ENCODE measurements at places on chromosomes 4 and X.
A peak's percentile ranks its signal among the peaks of the same experiment; 100 is the strongest.

- DNase-seq: no peak
Measured at GRCh38 chr4:86141161-86141560, 218.7 kb downstream of the MAPK10 start.

DNA sequence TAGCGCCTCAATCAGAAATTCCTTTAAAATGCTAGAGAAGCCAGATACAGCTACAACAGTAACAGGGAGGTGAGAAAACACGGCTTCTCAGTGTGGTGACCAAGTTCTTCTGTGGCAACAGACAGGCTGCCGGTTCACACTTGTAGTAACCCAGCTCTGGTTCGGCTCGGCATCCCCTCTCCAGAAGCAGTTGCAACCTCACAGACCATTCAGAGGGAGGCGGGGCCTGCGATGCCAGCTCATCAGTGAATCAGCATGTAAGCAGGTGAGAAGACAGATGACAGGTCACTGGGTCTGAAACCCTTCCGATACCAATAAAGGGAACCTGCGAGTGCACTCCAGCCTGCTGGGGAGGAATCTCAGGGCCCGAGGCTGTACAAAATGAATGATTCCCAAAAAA is 251.0 kb downstream of the KCNIP4 start:
- no peak for DNase-seq

DNA sequence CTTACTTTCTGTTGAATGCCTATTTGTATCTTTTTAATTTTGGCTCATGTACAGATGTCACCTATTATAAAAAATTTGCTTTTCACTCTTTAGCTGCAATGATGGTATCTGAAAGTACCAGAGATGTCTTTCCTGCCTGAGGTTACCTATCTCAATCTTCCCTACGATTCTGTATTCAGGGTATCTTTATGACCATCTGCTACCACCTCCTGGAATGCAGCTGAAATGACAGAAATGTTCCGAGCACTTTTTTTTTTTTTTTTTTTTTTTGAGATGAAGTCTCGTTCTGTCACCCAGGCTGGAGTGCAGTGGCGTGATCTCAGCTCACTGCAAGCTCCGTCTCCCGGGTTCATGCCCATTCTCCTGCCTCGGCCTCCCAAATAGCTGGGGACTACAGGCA is 136.4 kb downstream of the REPS2 start:
- DNase-seq: no peak

DNA sequence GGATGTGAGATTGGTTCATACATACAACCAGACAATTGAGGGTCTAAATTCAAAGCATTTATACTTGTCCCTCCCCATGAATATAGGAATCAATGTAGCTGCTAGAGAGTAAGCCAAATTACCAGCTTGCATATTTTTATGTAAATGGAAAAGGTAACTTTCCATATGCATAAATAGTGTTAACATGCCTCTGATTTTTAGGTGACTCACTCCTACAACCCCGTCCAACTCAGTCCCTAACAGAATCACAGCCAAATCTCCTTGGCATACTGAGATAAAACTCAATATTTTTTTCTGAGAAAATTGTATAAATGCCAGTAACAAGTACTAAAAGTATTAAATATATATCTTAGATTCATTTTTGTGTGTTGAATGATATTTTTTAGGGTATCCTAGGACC is 67.2 kb downstream of the INPP4B start:
- DNase-seq: no peak

GRCh38 chr4:82770607-82771006 is 28.0 kb downstream of the SCD5 start:
- no peak for DNase-seq

GRCh38 chr4:116664198-116664597 is 421.2 kb downstream of the TRAM1L1 start:
- no peak for DNase-seq

GRCh38 chr4:187118602-187119120 is 395.0 kb upstream of the FAT1 start:
- DNase-seq: no peak

DNA sequence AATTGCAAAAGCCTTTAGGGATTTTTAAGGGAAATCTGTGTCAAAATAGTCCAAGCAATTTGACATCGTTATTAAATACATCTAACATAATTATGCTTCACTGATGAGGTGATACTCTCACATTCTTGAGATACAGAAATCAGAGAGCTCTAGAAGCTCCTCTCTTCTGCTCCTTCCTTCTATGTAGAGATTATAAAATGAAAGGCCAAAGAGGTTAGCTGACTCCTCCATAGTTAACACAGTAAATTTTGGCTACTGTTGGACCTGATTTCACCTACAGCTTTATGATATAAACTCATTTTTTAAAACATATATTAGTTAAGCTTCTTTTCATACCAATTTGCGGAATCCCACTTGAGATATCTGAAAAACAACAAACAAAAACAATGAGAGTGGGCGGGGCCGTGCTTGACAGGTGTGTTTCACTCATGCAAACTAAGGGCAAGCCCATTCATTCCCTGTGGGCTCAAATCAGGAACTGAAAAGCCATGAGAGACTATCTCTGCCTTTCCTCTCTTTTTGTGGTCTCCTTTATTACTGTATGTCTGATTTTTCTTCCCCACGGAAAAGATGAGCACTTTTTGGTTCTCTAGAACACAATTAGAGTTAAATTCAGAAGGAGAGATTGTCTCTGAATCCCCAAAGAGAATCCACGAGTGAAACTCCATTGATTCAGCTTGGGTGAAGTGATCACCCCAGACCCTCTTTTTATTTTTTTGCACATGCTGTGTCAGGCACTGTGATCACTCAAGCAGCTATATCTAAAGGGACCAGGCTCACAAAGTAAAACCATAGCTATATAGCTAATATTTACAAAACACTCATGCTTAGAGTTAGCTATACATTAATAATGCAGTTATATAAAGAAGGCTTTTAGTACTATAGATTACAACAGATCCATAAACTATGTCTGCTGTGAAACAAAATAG is 566.3 kb downstream of the IL15 start:
- DNase-seq: no peak

DNA sequence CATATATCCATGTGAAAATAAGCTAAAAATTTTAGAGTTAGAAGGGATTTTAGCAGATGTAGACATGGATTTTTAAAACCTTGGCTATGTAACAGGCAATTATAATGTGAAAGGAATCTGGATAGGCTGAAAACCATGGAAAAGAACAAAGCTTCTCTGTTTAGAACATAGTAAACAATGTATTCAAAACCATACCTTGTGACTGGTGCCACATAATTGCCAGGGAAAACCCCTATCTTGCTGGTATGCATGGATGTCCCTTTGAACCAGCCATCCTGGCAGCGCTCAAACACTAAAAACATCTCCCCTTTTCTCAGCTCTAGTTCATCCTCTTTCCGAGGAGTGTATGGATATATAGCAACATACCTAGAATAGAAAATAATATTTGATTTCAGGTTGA is 110.6 kb upstream of the CBR4 start:
- no peak for DNase-seq

DNA sequence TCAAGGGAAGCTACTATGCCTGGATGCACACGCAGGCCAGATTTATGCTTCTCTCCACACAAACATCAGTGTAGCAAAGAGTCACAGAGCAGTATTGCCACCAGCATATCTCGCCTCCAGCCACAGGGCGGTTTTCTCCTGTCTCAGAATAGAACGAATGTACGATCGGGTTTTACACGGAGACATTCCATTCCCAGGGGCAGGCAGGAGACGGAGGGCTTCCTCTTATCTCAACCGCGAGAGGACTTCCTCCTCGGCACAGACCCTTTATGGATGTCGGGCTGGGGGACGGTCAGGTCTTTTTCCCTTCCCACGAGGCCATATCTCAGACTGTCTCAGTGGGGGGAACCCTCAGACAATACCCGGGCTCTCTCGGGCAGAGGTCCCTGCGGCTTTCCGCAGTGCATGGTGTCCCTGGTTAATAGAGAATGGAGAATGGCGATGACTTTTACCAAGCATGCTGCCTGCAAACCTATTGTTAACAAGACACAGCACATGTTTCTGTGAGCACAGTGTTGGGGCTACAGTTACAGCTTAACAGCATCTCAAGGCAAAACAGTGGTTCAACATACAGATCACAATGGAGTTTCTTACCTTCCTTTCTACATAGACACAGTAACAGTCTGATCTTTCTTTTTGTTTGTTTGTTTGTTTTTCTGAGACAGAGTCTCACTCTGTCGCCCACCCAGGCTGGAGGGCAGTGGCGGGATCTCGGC is 24.1 kb downstream of the CSF2RA start:
- no peak for DNase-seq

- DNase-seq: no peak
Measured at GRCh38 chr4:11153171-11153750, 275.4 kb downstream of the HS3ST1 start.

DNA sequence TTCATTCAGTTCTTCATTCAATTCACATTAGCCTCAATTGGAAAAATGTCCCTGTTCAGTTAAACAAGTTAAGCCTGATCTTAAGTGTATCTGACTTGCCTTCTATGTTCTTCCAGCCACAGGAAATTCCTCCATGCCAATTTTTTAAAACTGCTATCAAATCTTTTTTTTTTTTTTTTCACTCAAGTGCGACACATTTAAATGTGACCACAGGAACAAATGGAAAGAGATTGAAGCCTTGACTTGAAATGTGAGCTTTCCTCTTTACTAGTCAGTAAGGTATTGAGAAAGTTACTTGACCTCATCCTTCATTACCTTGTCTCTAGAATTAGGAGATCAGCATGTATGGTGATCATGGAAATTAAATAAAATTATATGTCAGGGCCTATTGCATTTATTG is 165.1 kb downstream of the SLIT2 start:
- DNase-seq: no peak

DNA sequence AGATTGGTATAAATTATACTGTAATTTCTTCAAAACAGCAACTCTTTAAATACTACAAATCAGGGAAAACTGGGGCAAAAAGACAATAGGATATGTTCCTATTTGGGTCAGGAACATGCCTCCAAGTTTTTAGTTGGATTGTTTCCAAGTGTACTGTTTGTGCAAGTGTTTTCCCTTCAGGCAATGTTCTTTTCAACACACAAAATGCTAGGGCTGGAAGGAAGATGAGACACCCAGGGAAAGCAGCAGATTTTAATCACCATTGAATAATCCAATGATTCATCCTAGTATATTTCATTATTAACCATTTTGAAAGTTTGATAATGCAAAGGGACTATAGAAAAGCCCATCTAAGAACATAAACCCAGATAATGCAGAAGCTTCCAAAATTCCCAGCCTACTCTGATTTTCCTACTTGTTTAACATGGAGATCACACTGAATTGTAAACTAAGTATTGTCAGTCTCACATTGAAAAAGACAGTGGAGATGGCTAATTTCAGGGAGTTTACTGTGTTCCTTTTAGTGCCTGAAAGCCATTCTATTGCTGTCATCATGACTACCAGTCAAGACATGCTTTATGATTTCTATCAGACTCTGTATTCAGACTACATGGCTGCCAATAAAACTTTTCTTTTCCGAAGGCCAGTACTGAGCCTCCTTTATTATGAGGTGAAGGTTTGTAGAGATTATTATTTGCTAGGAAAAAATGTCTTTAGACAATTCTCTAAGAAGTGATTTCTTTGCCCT is 38.6 kb downstream of the COL4A6 start:
- DNase-seq: no peak

GRCh38 chr4:147596377-147596776 is 20.8 kb upstream of the TMEM184C start:
- no peak for DNase-seq

DNA sequence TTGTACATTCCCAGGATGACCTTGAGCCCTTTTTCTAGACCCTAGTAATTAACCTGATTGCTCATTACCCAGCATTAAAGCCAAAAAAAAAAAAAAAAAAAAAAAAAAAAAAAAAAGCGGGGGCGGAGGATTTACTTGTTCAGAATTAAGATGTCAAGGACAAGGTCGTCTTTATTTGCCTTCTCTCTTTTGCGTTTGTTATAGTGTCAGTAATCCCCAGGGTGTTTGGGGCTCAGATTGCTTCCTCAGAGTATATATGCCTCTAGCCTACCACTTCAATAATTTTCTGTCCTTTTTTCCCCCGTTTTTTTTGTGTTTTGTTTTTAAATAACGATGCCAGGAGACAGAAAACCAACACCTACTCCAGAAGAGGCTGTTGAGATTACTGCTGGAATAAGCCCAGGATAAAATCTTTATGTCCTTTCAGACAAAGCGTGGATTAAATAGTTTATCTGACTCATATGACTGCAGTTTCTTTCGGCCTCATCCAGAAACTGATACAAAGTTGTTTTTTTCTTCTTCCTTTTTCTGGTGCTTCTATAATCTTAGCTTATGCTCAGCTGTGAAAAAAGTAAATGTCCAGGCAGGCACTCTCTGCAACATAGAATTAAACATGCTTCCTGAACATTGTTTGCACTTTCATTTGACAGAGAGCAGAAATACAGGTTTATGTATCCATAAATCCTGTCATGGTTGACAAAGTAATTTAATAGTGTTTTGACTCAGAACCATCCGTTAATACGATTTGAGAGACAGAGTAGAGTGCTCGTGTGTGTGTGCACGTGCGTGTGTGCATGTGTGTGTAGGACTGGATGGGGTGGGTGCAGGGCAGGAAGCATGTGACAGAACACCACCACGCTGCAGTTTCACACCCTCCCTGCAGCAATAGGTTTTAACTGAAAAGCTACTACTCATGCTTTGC is 138.6 kb downstream of the AFF1 start:
- DNase-seq: peak; percentile 58

- DNase-seq: peak; percentile 40
Measured at GRCh38 chr4:99853999-99854398, 37.4 kb downstream of the DAPP1 start.

DNA sequence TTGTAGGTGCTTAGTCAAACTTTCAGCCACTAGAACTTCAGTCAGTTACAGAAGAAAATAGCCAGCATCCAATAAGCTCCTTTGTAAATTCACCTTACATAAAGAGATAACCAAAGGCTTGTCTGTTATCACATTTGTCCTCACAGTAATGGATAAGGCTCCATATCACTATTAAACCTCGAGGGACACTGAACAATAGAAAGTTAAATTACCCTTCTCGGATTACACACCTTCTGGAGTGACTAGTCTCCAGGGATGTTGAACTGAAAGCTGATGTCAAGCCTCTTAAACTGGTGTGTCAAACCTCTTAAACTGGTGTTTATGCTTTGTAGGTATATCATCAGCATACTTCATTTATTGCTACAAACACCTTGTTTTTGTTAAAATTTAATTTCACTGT is 639.0 kb downstream of the CENPC start:
- peak; percentile 27 for DNase-seq

DNA sequence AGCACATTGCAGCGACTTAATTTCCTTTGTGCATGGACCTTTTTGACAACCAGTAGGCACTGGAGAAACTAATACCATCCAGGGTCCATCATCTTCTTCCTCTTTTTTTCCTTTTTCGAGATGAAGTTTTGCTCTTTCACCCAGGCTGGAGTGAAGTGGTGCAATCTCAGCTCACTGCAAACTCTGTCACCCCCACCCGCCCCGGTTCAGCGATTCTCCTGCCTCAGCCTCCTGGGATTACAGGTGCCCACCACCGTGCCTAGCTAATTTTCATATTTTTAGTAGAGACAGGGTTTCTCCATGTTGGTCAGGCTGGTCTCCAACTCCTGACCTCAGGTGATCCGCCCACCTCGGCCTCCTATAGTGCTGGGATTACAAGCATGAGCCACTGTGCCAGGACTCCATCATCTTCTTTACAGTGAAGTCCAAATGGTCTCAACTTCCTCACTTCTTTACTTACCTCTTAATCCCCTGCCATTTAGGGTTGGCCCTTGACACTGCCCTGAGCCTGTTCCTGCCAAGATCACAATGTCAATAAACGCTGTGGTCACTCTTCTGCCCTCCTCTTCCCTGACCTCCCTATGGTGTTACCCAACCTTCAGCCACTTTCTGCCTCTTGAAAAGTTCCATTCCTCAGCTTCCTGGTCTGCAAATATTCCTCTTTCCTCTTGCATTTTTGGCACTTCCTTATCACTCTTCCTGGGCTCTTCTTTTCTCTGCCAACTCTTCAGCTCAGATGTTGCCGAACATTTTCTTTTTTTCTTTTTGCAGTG is 119.8 kb upstream of the SLC34A2 start:
- no peak for DNase-seq

Data from NCI-H748 treated with DMSO at 0.1 percent for 48 hours (cell line).